Bronchial epithelial cell (primary cell): ENCODE measurements at places on chromosomes 5 and 9.
A peak's percentile ranks its signal among the peaks of the same experiment; 100 is the strongest.

DNA sequence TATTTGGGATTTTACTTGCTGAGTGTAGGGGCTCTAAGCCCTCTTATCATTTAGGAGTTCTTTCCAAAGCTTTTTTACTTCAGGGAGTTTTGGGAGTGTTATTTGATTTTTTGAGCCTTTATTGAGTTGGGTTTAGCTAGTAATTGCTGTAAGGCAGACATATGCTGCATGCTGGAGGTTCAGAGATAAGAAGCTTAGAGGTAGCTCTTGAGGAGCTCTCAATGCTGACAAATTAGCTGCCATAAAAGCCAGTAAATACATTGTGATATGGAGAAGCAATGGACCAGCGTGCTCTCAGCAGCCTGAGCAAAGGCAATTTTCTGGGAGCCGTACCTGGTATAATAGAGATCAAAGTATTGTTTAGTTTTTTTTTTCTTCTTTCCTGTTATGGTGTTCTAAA lies 11.6 kb downstream of the ARHGEF28 start:
- no peak for DNase-seq

- peak; percentile 57 for DNase-seq
Observed at GRCh38 chr5:133944263-133945185, 23.9 kb downstream of the C5orf15 start.

DNA sequence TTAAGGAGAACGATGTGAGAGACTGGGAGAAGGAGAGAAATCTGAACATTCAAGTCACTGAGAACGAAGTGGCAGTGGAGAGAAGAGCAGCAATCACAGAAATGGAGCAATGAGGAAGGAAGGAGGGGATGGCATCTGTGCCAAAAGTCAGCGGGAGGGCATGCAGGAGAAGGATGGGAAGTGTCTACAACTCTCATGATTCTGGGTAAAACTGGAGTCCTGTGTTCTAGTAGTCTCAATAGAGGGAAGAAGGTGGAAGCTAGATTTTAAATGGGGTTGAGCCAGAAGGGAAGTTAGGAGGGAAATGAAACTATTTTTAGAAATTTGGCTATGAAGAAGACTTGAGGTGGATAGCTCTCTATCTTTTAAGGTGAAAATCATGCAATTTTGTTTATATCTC lies 39.1 kb upstream of the SPATA31C2 start:
- DNase-seq: no peak

- peak; percentile 7 for DNase-seq
Observed at GRCh38 chr5:24644761-24645160, at the start of gene CDH10. Gene CDH10, minus strand, starts transcription at chr5:24644978. Its CDS starts 51,488 bp downstream, at chr5:24593490.

- DNase-seq: no peak
Observed at GRCh38 chr5:130976493-130976892, 188.6 kb downstream of the HINT1 start.

DNA sequence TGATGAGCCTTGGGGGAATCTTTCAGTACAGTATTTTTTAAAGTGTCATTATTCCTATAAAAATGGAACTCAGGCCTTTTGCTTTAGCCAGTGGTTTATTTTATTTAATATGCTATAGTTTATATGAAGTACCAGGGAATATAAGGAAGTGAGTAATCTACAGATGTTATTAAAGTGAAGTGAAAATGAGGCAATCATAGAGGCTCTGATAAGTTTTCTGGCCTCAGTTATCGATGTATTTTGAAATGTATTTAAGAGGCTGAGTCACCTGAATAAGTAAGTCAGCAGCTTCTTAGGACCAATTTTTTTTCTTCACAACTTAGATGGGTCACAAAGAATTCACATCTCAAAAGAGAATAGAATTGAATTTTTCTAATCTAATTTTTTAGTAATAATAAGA lies 829.0 kb downstream of the DNAH5 start:
- DNase-seq: peak; percentile 59

DNA sequence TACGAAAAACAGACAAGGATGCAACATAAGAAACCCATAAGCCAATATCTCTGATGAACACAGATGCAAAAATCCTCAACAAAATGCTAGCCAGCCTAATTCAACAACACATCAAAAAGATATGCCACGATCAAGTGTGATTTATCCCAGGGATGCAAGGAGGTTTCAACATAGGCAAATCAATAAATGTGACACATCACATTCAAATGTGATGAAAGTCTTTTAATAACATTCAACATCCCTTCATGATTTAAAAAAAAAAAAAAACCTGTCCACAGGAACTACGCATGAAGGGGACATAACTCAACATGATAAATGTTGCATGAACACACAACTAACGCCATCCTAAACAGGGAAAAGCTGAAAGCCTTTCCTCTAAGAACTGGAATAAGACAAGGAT lies 102.2 kb downstream of the PLPP1 start:
- no peak for DNase-seq

DNA sequence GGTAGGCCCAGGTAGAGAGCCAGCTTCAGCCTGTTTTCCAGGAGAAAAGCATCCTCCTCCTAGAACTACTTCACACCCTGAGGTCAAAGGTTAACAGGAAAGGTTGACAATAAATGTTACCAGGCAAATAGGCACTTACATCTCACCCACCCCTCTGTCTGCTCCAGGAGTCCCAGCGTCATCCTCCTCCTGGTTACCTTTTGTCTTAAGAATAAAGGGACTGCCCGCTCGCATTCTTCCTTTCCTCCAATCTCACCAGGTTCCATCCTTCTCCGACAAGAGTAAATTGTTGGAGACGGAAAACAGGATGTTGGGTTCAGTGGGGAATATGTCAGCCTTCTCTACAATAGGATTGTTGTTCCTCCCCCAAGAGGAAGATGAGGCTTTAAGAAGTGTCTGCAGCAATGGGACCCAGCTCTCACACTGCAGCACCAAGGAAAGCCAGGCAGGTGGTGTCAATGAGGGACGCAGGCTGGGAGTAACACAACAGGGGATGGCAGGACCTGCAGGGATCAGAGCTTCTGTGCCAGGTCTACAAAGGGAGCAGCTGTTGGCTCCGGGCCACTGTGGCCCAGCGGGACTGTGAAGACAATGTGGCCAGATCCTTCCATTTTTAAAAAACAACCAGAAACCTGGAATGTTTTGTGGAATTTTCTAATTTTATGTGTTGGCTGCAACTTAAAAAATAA lies 29.0 kb downstream of the FAT2 start:
- no peak for DNase-seq

GRCh38 chr9:126507318-126508109 lies 106.2 kb upstream of the LMX1B start:
- DNase-seq: no peak

DNA sequence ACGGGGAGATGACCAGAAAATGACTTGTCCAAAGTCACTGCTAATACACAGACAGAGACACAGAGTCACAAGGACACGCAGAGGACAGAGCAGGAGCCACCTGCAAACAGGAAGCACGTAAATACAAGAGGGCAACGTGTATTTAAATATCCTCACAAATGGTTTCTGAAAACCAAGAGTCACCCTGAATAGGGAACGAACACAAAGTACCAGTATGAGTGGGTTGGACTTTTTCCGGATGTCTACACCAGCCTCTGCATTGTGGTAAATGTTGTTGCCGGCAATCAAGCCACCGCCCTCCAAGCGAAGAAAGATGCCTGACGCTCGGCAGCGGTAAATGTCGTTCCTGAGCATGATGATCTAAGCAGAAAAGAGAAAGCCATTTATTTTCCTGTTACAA lies 44.5 kb downstream of the FBXO10 start:
- DNase-seq: no peak

GRCh38 chr5:60287174-60287771 lies 393.7 kb upstream of the PDE4D start:
- peak; percentile 66 for DNase-seq

DNA sequence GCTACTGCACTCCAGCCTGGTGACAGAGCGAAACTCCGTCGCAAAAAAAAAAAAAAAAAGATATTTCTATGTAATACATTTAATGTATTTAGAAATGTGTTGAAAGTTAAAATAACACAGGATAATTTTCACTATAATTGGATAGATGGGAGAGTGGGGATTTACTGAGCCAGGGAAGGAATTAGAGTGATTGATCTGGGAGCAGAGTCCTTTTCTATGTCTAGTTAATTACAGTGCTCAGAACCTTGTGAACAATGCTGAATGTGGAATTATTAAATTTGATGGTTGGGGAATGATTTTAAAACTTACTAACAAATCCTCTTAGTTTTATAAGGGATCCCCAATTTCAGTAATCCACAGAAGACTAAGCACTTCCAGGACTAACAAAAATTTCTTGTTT lies 239.7 kb downstream of the CSNK1G3 start:
- no peak for DNase-seq

DNA sequence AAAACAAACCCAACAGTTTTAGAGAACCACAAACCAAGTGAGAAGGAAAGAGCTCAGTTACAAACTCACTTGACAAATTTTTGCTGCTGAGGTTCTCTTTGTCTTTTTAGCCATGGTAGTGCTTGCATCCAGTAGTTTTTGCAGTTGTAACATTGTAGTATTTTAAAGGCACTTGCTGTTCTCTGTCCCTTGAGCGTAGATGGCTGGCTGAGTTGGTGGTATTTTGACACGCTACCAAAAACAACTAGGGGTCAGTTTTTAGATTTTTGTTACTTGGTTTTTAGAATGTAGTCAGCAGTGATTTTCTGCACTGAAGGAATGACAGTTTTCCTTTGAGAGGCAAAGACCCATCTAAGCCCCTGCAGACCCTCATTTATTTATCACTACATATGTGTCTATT lies 58.0 kb downstream of the TLE4 start:
- DNase-seq: no peak

DNA sequence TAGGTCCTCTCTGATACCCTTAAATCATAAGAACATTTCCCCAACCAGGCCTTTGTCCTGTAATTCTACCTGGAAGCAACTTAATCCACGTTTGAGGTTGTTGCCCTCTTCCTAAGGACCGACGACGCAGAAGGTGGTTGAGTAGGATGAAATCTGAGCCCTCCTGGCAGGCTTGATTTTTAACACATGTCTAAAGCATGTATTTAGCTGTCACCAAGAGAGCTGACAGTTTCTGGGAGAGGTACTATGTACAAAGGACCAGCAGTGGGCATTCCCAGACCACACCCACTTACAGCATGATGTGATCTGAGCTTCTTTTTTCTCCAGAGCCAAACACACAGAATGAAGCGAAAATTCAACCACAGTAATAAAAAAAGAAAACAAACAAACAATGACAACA lies 260.9 kb downstream of the SH3GL2 start:
- no peak for DNase-seq

DNA sequence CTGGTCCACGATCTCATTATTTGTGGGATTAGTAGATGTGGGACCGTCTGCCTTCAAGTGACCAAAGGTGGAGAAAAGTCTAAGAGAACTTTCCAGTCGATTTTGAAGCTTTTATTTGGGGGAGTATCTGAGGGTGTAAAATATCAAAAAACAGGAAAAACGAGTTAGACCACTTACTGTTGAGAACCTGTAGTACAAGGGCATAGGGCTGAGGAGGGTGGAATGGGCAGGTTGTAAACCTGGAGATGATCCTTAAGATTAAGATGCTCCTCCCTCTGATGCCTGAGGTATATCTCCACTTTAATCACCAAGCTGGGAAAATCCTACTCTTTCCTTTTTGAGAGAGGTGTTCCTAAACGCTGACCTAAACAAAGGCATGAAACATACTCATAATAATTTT lies 32.0 kb upstream of the GTF2H2C start:
- peak; percentile 53 for DNase-seq

DNA sequence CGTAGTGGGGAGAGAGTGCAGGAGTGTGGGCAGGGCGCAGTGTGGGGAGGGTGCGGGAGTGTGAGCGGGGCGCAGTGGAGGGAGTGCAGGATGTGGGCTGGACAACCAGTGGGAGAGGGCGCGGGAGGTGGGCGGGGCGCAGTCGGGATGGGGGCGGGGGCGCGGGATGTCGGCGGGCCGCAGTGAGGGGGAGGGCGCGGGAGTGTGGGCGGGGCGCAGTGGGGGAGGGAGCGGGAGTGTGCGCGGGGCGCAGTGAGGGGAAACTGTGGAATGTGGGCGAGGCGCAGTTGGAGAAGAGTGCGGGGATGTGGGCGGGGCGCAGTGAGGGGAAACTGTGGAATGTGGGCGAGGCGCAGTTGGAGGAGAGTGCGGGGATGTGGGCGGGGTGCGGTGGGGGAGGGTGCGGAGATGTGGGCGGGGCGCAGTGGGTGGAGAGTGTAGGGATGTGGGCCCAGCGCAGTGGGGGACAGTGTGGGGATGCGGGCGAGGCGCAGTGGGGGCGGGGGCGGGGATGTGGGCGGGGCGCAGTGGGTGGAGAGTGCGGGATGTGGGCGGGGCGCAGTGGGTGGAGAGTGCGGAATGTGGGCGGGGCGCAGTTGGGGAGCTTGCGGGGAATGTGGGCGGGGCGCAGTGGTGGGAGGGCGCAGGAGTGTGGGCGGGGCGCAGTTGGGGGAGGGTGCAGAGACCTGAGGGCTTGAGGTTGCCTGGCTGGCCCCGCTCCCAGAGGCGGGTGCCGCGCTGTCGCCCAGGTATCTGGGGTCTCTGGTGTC lies at the start of gene NXNL2:
Gene NXNL2 (plus strand): TSS at position 723 of the 770 bp plus-strand sequence. CDS start 257 bp downstream, outside the sequence.
- peak; percentile 51 for DNase-seq

- DNase-seq: no peak
Observed at GRCh38 chr5:96852759-96853158, 23.5 kb upstream of the ERAP2 start.

DNA sequence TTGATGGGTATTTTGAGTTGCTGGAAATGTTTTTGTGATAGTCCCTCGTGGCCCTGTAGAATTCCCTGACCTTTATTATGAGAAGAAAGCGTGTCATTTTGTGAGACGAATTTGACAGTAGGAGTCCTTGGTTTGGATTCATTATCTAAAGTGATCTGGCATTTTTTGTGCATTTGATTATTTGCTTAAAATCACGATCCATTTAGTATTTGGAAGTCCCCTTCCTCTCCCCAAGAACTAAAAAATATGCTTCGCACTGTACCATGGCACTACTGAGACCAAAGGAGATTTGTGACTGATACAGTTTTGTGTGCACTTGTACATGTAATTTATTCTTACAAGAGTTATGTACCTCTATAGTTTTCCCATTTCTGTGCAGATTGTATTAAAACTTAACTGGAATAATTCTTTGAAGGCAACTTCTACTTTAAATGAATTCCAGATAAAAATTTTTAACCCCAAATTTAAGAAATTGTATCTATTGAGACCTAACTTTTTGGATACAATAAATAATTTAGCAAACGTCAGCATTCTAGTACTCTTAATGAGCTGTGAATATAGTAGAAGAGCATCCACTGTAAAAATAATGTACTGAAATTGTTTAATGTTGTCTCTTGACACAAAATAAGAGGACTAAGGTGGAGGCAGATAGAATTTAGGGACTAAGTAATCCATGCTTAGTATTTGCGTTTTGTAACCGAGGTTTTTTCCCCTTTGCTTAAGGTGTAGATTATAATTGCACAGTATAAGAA lies 2.1 kb downstream of the MAP3K1 start:
- no peak for DNase-seq

DNA sequence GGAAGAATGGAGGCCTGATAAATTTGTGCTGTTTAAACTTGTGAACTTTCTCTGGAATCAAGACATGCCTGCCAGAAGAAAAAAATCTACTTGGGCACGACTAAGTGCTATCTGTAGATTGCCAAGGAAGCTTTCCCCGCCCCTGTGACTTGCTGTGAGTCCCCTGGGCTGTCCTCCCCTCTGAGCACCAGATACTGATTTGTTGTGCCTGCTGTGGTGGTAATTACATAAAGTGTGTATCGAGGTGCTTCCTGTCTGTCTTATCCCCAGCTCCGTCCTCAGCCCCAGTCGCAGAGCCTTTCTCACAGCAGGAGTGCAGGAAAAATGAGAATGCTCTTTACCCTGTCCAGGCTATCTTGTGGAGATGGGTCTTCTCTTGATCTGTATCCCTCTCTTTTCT lies 53.9 kb downstream of the TRIO start:
- no peak for DNase-seq
